Fibroblast of villous mesenchyme (primary cell): ENCODE measurements at places on chromosomes 2 and 18. TPM values are rescaled to one million over a fixed set of nuclear protein-coding genes. Genes with fewer than 3 reads are reported as not detected.

Gene ABI2
- 33.5 and 58.3 TPM in 2 replicates for total RNA-seq

Gene CBLN2
- total RNA-seq: 1.7 and 30.9 TPM in 2 replicates

Gene DYSF
- 3.5 and 4.2 TPM in 2 replicates for total RNA-seq

Gene HPCAL1
- 51.5 and 60.0 TPM in 2 replicates for total RNA-seq

Gene HMSD
- 1.3 TPM in 2 replicates for total RNA-seq

Gene TSPYL6
- not detected in 2 replicates for total RNA-seq

Gene MBP
- 3.9 and 5.2 TPM in 2 replicates for total RNA-seq

Gene RGPD3
- total RNA-seq: 0.32 and 0.43 TPM in 2 replicates

Gene FLACC1
- 0.64 and 1.3 TPM in 2 replicates for total RNA-seq

Gene SP140L
- 12.6 and 16.8 TPM in 2 replicates for total RNA-seq

Gene IL1F10
- not detected in 2 replicates for total RNA-seq

Gene TM4SF20
- total RNA-seq: under 0.01 TPM in 1 of 2 replicates, not detected in the other

Gene TXNDC2
- total RNA-seq: under 0.01 TPM in 1 of 2 replicates, not detected in the other

Gene SLC40A1
- 7.7 and 19.4 TPM in 2 replicates for total RNA-seq

Gene GKN2
- total RNA-seq: not detected in 2 replicates

Gene KCMF1
- 39.6 and 80.3 TPM in 2 replicates for total RNA-seq
